ENCODE measurements at places on chromosomes 16 and 17. TPM values are rescaled to one million over a fixed set of nuclear protein-coding genes. Genes with fewer than 3 reads are reported as not detected.

The MSLN gene
- total RNA-seq: not detected

DNA sequence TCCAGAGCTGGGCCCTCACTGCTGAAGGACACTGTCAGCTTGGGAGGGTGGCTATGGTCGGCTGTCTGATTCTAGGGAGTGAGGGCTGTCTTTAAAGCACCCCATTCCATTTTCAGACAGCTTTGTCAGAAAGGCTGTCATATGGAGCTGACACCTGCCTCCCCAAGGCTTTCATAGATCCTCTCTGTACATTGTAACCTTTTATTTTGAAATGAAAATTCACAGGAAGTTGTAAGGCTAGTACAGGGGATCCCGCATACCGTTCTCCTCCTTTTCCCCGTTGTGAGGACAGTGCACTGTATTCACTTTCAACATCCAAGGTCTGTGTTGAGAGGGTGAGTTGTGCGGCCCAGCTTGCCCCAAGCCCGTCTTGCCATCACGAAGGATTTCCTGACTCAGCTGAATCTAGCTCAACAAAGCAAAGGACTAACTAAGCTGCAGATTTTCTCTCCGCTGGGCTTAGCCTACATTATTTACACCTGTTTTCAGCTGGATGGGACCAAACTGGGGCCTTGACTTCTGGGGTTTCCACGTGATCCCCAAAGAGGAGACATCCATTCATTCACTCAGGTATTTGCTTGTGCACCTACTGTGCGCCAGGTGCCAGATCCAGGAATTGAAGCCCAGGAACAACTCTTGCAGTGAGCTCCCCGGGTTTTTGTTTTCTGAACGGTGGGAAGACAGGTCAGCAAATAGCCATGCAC is 5.2 kb upstream of the TMEM235 start:
- no peak for DNase-seq

- no peak for DNase-seq
These were observed 286.6 kb upstream of the CCL2 start for GRCh38 chr17:33968350-33969044.

The NOD2 gene
- under 0.01 TPM for total RNA-seq

DNA sequence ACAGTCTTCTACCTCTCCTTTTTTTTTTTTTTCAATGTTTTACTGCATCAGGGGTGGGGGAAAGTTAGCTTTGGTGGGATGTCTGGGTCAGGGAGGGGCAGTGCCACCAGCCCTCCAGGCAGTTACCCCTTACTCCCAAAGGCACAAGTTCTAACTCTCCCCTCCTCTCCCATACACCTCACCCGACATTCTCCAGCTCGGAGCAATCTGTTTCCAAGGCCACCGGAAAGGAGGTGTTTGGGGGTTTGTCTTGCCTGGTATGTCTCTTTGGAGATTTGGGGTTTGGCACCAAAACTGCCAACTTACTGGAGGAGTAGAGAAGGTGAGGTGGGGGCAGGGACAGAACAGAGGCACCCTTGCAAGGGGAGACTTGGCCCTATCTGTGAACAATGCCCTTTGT is 4.7 kb downstream of the DLX3 start:
- DNase-seq: no peak

The STAT3 gene
- 26.5 TPM for total RNA-seq

The TBC1D28 gene
- total RNA-seq: under 0.01 TPM

Measured in frontal cortex (tissue), 4 donors.